ENCODE measurements at places on chromosomes 4 and X.

- DNase-seq, result no peak
These were observed 183.7 kb downstream of the EVC2 start for GRCh38 chr4:5524446-5525299.

DNA sequence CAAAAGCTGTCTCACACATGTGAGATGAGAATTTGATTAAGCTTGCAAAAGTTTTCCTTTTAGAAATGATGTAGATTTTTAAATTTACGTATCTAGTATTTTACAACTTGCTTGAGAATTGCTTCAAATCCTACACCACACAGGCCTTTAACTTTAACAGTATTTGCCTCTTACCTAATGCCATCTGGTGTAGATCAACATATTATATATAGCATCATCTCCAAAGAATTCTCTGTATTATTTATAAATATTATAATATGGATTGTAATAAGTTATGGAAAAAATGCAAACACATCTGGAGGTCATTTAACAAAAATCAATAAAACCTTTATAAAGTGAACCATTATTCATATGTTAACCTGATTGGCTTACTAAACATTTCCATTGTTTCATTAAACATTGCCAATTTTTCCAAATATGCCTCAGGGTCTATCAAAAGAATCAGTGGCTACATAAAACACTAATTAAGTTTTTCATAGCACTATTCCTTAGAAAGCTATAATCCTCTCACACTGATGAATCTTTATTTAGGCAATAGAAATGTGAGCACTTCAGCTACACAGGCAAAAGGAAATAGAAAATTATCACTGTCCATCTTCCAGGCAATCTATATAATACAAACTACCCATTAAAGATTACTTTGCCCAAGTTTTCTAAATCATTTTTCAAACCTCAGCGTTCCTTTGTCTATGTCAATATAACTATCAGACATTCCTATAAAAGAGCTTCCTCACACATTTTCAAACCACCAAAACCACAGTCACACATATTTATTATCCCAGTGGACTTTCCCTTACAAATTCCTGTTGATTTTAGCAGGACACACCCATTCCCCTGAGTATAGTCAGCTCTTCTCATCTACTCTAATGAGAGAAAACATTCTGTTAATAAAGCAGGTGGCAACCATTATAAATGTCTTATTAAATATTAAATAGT lies 83.5 kb upstream of the INTU start:
- no peak for DNase-seq

DNA sequence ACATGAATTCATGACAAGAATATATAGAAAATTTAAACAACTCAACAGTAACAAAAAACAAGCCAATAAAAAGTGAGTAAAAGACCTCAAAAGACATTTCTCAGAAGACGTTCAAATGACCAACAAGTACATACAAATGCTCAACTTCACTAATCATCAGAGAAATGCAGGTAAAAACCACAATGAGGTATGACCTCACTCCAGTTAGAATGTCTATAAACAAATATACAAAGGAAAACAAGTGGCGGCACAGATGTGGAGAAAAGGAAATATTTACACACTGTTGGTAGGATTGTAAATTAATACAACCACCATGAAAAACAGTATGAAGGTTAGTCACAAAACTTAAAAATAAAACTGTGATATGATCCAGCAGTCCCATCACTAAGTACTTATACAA lies 1033.1 kb downstream of the RAPGEF2 start:
- no peak for DNase-seq

- no peak for DNase-seq
These were observed 69.3 kb downstream of the SH3RF1 start for GRCh38 chr4:169201222-169202144.
